ENCODE measurements at places on chromosomes 5 and 9.

- no peak for DNase-seq
These were observed 211.8 kb downstream of the DCP2 start for GRCh38 chr5:113188436-113188835.

DNA sequence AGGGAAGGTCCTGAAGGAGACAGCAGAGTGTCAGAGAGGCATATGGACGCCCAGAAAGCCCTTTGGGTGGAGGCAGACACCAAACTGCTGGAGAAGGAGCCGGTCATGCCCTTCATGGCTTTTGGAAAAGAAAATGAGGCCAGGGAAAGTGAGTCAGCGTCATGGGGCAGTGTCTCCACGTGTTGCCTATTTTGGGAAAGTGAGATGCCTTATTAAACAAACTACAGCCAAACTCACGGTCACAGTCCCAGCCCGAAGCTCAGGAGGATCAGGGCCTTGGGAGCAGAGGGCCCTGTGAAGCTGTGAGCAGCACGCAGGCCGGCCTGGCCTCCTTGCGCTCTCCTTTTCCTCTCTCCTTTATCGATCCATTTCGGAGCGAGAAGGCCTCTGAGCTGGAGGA is 25.0 kb downstream of the RGS3 start:
- DNase-seq: no peak

DNA sequence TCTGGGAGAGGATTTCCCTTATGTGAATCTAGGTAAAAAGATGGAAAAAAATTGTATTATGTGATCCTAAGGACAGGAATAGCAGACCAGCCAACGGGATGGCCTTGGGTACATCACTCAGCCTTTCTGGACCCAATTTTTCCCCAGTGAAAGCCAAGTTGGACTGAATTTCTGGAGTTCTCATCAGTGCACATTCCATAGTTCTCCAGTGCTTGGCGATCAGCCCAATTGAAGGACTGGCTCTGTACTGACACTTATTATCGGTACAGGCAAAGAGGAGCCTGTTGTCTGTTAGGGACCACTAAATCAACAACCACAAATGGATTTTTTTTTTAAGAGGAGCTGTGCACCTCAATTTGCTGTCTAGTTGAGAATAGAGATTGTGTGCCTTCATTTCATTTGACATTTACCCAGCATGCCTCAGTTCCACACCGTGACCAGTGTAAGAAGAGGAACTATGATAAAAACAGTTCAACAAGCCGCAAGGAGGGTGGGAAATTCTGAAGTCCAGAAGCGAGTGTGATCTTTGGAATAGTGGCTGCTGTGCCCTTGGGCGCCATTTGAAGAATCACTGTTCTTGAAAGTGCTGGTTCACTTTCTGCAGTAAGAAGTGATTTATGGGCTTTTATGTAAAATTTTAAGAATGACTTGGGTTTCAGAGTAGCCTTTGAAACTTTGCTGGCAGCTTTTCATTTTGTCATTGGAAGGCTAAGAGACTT is 8.0 kb downstream of the ARL10 start:
- DNase-seq: no peak

- DNase-seq: no peak
These were observed 19.4 kb downstream of the AMBP start for GRCh38 chr9:114058688-114059046.

- DNase-seq: no peak
These were observed 16.2 kb downstream of the PHF2 start for GRCh38 chr9:93592643-93593021.

DNA sequence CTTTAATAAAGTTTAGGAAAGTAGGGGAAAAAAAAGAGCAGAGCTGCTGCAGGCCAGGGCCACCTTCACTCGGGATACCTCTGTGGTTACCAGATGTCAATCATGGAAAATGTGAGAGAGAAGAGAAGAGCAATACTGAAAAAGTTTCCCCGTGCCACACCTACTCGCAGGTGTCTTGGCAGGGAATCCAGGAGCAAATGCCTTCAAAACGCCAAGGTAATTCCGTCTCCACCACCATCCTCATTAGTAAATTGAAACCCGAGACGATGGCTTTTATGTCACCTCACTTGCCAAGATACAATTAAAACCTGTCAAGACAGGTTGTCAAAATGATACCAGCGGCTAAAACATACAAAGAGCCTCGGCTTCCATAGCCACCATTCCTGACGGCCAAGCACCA is 49.7 kb downstream of the FAM81B start:
- DNase-seq: no peak

- no peak for DNase-seq
These were observed 1.4 kb downstream of the TAF7 start for GRCh38 chr5:141319202-141319601.

DNA sequence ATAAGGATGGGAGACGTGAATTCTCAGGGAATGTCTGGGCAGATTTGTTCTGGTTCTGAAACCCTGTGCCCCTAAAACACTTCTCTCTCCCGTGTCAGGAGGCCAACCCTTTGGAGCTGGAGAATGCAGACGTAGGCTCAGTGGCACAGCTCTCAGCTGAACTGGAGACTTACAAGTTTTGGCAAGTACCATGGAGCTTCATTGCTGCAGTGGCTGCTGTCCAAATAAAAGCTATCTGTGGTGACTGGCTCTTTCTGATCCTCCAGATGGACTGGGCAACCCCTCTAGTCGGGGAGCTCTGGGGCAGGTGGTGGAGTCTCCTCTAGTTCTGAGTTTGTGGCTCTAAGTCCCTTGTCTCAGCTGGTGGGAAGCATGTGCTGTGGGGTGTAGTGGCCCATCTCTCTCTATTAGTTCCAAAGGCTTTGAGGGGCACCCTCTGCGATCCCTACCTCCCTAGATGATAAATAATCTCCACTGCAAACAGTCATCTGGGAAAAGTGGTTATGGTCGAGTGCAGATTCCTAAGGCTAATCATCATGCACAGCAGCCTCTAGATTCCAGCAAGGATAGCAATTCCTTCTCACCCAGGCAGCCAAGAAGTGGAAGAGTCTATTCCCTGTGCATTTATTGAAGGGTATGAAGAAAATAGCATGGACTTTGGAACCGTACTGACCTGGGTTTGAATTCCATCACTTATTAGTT is 204.2 kb upstream of the KLF4 start:
- no peak for DNase-seq

DNA sequence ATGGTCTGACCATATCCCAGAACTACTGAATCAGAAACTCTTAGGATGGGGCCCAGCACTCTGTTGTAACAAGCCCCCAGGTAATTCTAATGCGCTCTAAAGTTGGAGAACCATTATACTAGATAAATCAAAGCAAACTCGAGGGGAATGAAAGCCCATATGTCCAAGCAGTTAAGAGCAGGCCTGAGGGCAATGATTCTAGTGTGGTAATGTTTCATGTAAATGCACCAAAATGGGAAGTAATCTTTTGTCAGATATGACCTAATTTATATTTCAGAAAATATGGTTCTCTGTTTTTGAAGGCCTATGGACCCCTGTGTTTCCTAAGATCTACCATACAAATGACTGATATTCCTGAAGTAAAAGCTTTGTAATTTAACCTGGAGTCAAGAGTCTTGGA is 108.0 kb upstream of the PTGER4 start:
- no peak for DNase-seq

- DNase-seq: no peak
These were observed 207.3 kb downstream of the TMEM38B start for GRCh38 chr9:105901514-105902109.

DNA sequence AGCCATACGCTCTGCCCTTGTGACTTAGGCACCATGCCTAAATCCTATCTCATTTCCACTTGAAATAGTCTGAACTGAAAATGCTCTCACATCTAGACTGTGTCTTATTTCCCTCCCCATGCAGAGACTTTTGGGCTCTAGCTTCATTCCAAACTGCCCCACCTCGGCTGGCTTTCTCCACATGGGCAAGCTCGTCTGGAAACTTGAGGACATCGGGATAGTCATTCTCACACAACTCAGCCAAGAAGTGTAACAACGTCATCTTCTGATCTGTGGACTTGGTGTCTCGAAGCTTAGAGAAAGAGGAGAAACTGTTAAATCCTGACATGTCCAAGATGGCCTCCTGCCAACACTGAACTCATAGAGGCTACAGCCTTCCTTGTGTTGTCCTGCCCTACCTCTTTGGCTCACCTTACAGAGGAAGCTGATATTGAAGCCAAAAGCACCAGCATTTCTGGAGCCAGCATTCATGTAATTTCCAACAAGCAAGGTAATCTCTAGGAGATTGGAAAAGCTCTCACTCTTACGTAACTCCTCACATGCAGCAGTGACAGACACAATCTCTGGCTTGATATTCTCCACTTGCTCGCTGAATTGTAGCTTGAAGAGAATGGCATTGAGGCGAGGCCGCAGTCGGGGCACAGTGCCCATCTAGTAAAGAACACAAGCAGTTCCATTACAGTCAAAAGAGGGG is 39.6 kb downstream of the PCDHGC5 start:
- DNase-seq: no peak

- DNase-seq: no peak
These were observed 55.9 kb upstream of the IL12B start for GRCh38 chr5:159386028-159386711.

DNA sequence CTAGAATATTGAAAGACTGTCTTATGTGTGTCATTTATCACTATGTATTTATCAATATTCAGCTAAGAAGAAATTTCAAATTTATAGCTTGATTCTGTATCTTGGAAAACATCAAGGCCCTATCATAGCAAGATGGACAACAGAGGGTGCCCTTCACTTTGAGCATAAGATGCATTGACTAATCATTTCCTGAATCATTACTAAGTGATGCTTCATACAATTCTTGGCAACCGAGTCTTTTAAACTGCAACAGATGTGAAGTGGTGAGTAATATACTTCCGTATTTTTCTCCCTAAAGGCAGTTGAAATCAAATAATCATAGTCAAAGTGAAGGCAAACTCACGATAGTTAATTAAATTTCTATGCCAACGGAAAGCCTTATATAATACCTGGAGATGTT is 318.6 kb upstream of the RGMB start:
- DNase-seq: no peak

GRCh38 chr9:115804206-115804605 is 349.4 kb upstream of the PAPPA start:
- no peak for DNase-seq

DNA sequence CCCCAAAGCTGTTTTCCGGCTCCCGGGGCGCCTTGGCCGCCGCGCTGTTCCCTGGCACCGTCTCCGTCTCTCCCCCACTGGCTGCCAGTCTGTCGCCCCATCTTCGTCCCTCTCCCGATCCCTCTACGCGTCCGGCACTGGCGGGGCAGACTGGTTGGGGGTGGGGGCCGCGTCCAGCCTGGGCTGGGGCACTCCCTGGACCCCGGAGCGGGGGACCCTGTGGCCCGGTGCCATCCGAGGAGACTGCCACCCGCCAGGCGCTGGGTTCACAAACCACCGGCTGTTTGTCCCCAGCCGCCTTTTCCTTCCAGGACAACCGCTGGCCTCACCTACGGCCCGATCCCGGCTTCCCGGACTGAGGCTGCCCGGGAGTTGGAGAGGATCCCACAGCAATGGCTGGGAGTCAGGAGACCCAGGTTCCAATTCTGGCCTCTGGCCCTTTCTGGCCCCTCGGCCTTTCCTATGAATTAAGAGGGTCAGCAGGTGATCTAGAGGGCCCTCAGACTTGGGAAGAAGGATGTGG is 1.0 kb upstream of the FIBCD1 start:
- no peak for DNase-seq

All from NCI-H187 (cell line).